Effector memory CD8-positive, alpha-beta T cell (primary cell): ENCODE measurements at places on chromosomes 3 and 15.

DNA sequence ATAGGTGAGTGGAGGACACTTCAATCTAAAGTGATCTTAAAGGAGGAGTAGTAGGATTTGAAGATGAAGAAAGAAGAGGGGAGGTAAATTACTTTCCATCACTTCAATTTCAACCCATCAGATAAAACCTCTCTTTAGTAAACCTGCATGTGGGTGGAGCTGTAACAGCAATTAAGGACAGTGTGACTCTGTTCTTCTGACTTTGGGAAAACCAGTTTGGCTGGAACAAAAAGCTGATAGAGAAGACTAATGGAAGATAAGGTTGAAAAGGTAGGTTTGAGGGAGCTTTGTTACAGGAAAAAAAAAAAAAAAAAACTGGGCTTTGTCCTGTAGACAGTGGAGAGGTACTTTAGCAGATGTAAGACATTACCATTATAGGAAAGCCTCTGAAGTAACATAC, 4.5 kb upstream of the GSK3B start:
- no peak for DNase-seq

GRCh38 chr3:47343471-47343971, 37.3 kb upstream of the PTPN23 start:
- no peak for DNase-seq

GRCh38 chr3:197309528-197310361, 11.3 kb upstream of the DLG1 start:
- no peak for DNase-seq

GRCh38 chr3:189502676-189503257, 128.4 kb upstream of the TP63 start:
- DNase-seq, result no peak

DNA sequence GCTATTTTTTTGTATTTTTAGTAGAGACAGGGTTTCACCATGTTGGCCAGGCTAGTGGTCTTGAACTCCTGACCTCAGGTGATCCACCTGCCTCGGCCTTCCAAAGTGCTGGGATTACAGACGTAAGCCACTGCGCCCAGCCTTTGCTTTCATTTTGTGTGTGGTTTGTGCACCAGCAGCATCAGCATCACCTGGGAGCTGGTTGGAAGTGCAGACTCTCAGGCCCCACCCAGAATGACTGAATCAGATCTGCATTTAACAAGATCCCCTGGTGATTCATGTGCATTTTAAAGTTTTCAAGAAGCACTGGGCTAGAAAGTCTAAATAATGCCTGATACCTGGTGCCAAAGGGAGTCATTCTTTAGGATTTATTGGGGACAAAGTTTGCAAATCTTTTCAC, 73.4 kb upstream of the BNIP2 start:
- no peak for DNase-seq

DNA sequence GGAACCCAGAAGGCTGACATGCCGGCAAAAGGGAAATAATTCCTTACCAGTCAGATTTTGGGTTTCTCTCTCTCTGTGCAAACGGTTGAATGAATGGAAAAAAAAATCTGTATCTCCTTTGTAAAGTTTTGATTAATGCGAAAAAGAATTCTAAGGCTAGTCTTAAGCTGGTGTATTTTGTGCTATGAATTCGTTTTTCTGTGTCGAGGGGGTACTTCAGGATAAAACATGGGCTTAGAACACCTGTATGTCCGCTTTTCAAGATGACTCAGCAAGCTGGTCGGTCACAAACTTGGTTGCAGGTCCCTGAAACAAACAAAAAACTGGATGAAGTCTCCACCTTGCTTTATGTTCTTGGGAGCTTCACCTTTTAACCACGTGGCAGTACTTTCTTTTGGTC, 28.5 kb downstream of the IGDCC3 start:
- no peak for DNase-seq

- DNase-seq, result no peak
These were observed 406.8 kb downstream of the SHQ1 start for GRCh38 chr3:72441284-72441994.

- DNase-seq, result no peak
These were observed 389.1 kb upstream of the RARB start for GRCh38 chr3:25038922-25039321.

GRCh38 chr15:69200832-69201745, 40.7 kb downstream of the GLCE start:
- DNase-seq, result no peak

GRCh38 chr3:138093721-138094120, 21.7 kb downstream of the DZIP1L start:
- DNase-seq, result no peak

- DNase-seq, result no peak
These were observed 46.8 kb downstream of the ST6GAL1 start for GRCh38 chr3:186976837-186977750.

GRCh38 chr15:81182756-81183438, 13.8 kb upstream of the IL16 start:
- no peak for DNase-seq

DNA sequence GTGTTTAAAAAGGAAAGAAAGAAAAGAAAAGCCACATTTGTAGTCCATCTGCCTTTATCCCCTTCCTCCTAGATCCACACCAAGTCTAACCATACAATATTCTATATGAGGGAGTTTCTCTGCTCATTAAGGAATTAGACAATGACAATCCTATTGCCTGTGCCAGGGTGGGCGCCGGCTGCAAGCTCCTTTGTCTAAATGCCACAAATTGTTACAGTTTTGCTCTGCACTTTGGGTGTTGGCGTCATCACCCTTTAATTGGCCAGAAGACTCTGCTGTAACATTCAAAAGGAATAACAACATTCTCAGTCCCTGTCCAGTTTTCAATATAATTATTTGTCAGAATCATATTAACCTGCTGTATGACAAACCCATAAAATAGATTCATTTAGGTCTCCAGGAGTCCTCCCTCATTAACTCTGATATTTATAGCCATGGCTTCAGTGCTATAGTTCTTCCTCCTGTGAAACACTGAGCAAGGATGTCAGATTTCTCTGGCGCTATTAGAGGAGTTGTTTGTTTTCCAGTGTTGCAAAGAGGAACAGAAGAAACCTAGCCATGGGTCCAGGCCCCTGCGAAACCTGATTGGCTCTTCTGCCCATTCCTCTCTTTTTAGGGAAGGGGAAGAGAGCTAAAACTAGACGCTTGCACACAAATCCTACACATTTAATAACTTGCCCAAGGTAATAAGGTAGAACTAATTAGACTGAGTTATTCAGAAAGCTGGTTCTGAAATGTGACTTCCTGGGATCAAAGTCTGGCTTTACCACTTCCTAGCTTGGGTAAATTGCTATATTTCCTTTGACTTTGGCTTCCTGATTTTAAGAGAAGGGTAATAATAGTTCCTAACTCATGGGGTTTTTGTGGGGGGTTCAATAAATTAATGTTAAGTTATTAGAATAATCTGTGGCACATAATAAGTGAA, 112.4 kb downstream of the CD47 start:
- no peak for DNase-seq

DNA sequence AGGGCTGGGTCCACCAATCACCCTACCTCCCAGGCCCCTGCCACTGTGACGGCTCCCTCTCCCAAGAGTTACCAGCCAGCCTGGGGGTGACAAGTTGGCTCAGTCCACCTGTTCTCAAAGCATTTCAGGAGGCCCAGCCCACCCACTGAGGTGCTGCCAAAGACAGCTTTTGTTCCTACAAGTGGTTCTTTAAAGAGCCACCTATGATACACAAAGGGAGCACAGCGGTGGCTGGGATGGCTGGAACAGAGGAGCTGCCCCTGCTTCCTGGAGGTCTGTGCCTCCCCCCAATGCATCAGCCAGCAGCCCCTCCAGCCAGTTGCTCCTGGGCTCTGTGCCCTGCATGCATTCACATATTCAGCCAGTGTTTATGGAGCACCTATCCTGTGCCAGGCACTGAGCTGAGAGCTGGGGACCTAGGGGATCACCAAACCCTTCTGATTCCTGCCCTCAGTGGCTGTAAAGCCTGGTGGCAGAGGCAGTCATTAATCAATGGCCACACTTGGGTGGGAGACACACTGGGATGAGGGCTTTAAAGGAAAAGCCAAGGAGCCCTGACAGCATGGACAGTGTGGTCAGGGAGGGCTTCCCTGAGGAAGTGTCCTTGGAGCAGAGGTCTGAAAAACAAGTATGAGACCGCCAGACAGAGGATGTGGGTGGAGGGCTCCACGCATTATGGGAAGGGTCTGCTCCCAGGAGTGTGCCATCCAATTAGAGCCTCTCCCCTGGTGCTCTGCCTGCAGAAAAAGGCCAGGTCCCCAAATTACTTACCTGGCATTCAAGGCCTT, 107.1 kb upstream of the LINGO1 start:
- DNase-seq, result no peak

- DNase-seq, result no peak
These were observed 64.5 kb downstream of the FEM1B start for GRCh38 chr15:68341760-68342725.

DNA sequence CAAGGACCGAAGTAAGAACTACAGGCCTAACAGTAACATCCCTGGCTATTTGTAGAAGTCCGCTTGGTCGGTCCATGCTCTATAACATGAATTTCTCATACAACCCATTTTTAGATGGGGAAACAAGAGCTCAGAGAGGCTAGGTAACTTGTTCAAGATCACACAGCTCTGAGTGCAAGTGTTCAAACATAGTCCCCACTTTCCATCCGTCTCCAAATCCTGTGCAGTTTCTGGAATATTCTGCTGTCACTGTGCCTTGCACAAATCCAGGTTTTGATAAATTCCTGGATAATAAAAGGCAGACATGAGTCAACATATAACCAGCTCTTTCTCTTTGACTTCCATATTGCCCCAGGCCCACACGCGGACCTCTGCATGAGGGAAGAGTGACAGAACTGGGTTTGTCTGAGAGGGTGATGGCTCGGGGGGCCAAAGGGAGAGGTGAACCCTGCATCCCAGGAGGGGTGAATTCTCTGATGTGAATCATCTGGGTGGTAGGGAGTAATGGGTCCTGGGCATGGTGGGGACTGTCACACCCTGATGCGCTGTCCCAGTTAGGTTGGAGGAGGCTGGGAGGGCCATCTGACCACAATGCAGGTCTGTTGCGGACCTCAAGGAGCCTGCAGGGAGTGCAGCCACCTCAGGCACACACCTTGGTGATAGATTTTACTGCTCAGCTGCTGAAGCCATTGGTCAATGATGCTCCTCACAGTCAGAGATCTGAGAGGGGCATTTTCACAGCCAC, 162.2 kb downstream of the SMAD6 start:
- DNase-seq, result no peak

DNA sequence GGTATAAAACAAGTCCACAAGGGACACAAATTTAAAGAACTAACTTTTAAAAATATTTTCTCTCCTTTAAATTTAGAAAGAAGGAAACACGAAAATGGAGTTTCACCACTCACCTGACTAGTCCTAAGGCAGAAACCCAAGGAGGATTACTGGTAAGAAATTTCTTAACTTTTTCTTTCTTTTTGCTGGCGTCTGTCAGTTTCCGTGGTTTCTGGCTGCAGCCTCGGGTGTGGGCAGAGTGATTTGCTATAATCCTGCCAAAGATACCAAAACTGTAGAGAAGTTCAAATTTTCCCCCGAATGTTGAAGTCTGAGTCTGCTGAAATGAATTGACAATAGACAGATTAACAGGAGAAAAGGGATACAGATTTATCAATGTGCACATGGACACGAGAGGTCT, 843.6 kb upstream of the ALCAM start:
- DNase-seq, result no peak

- no peak for DNase-seq
These were observed at the start of gene DPPA4 for GRCh38 chr3:109337393-109337792. Gene DPPA4, minus strand, starts transcription at chr3:109337546. Its CDS starts 29 bp downstream, at chr3:109337517.

DNA sequence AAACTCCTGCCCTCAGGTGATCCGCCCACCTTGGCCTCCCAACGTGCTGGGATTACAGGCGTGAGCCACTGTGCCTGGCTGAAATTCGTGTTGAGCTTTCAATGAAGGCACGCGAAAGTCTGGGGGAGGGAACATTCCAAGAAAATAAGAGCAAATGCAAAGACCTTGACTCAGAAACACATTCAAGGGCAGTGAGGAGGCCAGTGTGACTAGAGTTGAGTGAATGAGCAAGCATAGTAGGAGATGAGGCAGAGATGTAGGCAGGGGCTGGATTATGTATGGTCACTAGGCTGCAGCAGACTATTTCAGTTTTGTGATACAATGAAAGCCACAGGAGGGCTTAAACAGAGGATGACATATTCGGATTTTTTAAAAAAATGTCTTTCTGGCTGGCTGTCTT, 67.0 kb downstream of the SCN11A start:
- no peak for DNase-seq

DNA sequence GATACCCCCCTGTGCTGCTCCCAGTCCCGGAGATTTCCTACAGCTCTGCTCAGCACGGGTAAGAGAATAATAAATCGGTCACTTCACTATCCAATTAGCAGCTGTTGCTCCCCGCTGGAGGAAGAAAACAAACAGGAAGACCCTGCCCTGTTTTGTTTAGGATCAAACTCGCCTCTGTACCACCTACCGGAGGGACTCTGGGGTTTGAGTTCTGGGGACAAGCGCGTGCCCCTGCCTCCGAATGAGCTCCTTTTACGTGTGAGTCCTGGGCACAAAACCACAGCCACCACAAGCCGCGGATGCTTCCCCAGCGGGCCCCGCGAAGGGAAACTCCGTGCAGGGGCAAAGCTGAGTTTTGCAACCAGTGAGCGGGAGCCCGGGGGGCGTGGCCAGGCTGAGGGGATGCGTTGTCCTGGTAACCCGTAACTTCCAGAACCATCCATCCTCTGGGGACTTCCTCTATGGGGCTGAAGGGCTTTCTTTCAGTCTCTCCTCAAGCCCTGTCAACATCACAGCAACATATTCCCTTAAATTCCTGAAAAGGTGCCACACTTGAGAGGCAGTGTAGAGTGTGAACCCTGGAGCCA, 315.7 kb upstream of the PROK2 start:
- DNase-seq, result peak; percentile 42

- DNase-seq, result no peak
These were observed 107.4 kb downstream of the VGLL4 start for GRCh38 chr3:11536132-11536935.

- DNase-seq, result peak; percentile 9
These were observed 47.9 kb downstream of the PIK3CA start for GRCh38 chr3:179196098-179196497.

DNA sequence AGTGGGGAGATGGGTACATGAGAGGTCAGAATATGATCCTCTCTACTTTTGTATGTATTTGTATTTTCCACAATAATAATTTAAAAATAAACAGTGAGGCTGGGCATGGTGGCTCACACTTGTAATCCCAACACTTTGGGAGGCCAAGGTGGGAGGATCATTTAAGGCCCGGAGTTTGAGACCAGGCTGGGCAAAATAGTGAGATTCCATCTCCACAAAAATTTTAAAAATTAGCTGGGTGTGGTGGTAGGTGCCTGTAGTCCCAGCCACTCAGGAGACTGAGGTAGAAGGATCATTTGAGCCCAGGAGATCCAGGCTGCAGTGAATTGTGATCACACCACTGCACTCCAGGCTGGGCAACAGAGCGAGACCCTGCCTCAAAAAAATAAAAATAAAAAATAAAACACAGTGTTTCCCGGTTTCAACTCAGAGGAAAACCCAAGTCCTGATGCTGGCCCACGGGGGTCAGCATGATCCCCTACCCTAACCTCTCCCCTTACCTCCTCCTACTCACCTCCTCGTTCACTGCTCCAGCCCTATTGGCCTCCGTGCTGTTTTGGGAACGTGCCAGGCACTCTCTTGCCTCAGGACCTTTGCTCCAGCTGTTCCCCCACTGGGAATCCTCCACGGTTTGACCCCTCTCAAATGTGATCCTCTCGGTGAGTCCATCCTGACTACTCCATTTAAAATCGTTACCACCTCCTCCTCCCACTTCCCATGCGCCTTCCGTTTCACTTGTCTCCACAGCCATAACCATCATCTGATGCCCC, 2.9 kb upstream of the KLHL40 start:
- DNase-seq, result no peak

- no peak for DNase-seq
These were observed 2.1 kb downstream of the ABHD17C start for GRCh38 chr15:80697075-80697685.
